ENCODE measurements at places on chromosomes 16 and 17. TPM values are rescaled to one million over a fixed set of nuclear protein-coding genes. Genes with fewer than 3 reads are reported as not detected.

CTF1 gene
- total RNA-seq: 2.0 TPM

TBC1D3C gene
- total RNA-seq: 0.03 TPM

TEDC2 gene
- total RNA-seq: 87.2 TPM

CCL14 gene
- not detected for total RNA-seq

CCDC40 gene
- total RNA-seq: 4.2 TPM

VMO1 gene
- total RNA-seq: not detected

TMEM186 gene
- total RNA-seq: 12.1 TPM

SLX4 gene
- 8.4 TPM for total RNA-seq

IGFALS gene
- not detected for total RNA-seq

ITGAD gene
- total RNA-seq: not detected

SPATA22 gene
- total RNA-seq: 0.10 TPM

CPNE7 gene
- 11.8 TPM for total RNA-seq

KRT17 gene
- not detected for total RNA-seq

NPIPA8 gene
- total RNA-seq: not detected

CLEC10A gene
- total RNA-seq: not detected

GPR179 gene
- total RNA-seq: 0.07 TPM

GDPD3 gene
- total RNA-seq: 0.31 TPM

DHRS7B gene
- total RNA-seq: 31.8 TPM

HCRT gene
- total RNA-seq: 0.26 TPM

ST3GAL2 gene
- total RNA-seq: 64.1 TPM

ABCA9 gene
- not detected for total RNA-seq
